Suppressor macrophage treated with lipopolysaccharide for 4 hours (primary cell): ENCODE measurements at places on chromosomes 7 and 10.

DNA sequence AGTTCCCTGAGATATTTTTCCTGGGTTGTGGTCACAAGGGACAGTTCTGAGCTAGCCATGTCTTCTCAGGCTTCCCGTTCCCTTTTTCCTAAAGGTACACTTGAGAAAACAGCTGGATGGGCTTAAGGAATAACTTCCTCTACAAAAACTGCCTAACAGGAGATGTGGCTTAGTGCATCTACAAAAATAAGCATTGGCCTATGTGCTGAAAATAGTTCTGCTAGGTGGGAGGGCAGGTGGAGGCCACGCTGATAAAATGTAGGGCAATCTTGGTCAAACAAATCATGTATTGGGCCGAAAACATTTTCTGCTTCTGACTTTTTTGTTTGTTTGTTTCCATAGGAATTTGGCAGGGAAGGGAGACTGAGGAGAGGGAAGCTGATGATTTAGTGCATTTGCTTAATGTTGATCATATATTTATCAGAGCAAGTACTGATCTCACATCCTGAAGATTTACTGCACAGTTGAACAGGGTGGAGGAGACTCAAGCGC lies 409.4 kb upstream of the FZD8 start:
- DNase-seq, result no peak

- no peak for DNase-seq
Measured at GRCh38 chr7:159317294-159317693, 172.6 kb upstream of the VIPR2 start.

DNA sequence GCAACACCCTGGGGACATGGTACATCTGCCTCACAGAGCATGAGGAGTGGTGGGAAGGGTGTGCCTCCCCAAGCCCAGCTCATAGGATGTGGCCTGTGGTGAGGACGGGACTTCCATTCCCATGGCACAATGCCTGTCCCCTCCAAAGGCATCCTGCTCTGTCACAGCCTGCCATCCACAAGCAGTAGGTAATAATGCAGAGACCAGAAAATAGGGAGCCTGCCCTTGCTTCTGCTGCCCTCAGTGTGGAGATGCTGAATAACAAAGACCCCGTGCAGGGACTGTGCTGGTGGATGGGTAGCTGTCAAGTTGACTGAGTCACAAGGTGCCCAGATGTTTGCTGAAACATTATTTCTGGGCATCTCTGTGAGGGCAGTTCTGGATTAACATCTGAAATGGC lies 199.9 kb upstream of the GRB10 start:
- DNase-seq, result no peak

DNA sequence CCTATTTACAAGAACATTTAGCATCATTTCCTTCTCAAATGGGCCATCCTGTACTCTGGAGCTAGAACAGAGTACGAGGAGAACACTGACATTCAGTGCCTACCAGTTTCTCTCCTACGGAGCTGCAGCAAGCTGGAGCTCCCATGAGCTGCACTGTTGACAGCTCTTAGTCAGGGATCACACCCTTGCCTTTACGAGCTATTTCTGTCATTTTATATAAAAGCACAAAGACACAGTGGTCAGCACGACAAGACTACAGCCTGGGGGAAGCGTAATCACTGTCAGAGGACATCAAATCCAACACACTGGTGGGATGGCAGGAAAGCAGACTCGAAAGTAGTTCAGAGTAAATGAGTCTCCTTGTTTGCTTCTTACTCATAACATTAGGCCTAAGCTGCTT lies 2.7 kb downstream of the CDCA7L start:
- no peak for DNase-seq

GRCh38 chr10:69064762-69065328 lies 23.1 kb upstream of the SRGN start:
- DNase-seq, result no peak

DNA sequence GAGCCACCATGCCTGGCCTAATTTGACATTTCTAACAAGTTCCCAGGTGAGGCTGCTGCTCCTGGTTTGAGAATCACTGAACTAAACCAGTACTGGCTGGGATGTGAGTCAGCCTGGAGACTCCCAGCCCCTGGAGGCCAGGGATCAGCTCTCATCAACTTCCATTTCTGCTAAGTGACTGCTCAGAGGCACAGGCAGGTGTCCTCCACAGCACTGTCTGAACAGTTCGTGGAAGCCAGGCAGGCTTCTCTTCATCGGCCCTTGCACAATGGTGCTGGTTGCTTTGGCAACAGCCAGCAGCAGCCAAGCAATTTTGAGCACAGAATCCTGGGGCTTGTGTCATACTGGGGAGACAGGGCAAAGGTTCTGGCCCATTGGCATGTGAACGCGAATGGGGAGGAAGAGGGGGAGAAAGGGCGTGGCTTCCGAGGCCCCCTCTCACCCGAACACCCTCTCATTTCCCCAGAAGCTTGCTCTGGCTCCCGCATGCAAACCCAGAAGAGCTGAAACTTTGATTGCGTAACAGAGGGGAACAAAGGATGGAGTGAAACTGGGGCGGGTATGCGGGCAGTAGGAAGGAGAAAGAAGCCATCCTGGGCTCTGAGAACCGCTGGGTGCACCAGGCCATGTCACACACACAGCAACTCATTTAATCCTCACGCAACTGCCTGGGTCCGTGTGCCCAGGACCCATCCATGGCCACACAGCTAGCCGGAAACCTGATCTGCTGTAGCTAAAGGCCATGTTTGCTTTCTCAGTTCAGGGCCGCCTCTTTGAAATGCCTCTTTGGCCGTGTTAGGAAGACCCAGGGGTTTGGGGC lies 9.0 kb upstream of the POR start:
- DNase-seq, result peak; percentile 81

DNA sequence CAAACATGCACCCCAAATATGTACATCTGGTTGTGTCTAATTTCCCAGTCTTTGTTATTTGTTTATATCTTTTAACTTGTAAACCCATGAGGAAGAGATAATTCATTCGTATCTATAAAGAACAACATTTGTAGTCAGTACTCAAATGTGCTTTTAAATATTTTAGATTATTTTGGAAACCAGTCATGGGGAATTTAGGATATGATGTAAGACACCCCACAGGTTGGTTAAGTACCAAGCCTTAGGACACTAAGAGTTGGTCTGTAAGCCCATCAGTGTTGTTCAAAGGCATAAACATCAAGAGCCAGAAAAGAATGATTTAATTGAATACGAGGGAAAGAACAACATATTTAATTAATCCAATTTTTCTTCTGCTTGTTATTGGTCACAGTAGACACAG lies 421.1 kb upstream of the SEMA3C start:
- DNase-seq, result no peak

DNA sequence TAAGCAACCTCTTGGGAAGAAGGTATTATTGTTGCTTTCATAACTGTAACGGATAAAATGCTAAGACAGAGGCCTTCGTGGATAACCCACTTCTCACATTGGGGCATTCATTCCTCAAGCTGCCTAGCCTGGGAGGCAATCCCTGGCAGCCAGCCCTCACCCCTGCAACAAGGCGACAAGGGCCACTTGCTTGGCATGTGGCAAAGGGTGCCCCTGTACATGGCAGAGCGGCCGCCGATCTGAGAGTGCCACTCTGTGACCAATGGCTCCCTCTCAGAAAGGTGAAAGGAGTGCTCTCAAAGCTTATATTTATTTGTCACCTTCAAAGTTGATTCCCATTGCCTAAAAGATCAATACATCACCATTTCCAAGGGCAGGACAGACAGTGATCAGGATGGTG lies 31.9 kb downstream of the EBF3 start:
- no peak for DNase-seq

DNA sequence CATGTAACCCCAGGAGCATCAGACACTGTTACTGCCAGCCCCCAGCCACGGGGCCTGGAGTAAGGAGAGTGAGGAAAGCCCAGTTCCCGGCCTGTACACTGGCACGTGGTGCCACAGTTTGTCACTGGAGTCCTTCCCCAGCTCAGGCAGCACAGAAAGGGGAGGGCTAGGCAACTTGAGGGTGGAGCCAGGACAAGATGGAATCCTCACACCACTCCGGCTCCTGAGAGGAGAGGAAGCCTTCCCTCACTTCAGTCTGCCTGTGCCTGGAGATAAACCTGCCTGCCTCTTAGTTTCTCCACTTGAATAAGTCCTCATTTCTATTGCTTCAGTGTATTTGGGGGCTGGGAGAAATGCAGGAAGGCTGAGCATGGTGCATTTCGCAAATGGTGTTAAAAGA lies 176.0 kb downstream of the KIAA1217 start:
- no peak for DNase-seq

GRCh38 chr10:88062385-88062784 lies 199.0 kb downstream of the PTEN start:
- peak; percentile 57 for DNase-seq

DNA sequence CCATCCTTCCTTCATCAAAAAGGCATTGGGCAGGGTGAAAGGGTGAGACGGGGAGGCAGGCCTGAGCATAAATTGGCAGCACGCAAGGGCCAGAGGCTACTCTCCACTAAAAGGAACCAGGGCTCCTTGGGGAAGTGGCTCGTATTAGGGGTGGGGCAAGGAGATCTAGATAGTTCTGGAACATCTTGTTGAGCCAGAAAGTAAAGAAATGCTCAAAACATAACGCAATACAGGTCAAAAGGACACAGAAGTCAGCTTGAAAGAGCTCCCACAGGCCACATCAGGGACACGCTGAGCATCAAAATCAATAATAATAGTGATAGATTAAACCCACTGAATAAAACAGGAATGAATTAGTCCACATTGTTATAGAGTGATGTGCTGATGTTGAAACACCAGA lies 203.1 kb downstream of the ELMO1 start:
- DNase-seq, result no peak

- peak; percentile 37 for DNase-seq
Measured at GRCh38 chr10:61835069-61835945, 66.2 kb upstream of the ARID5B start.

DNA sequence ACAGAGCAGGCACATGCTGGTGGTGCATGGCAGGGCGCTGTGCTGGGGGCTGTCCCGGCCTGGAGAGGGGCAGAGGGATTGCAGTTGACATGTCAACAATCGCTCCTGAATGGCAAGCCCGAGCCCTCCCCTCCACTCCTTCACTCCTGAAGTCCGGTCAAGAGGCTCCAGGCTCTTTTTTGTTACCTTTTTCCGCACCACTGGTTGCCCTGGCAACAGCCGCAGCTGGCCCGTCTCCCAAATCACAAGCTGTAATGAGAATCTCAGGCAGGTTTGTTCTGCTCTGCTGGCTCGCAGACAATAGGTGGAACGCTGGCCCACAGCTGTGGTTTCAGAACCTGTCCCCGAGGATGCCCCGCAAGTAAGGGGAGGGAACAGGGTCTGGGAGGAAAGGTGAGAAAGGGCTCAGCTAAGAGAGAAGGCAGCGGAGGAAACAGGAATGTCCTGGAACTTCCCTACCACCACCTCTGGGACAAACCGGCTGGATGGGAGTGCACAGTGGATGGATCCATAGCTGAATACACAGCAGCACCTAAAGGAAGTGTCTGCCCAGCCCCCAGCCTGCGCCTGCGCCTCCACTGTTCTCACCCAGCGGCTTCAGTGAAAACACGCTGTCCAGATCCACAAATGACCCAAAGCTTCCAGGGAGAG lies 58.9 kb downstream of the CALML3 start:
- no peak for DNase-seq

GRCh38 chr7:24877790-24878311 lies 102.1 kb downstream of the OSBPL3 start:
- peak; percentile 77 for DNase-seq

DNA sequence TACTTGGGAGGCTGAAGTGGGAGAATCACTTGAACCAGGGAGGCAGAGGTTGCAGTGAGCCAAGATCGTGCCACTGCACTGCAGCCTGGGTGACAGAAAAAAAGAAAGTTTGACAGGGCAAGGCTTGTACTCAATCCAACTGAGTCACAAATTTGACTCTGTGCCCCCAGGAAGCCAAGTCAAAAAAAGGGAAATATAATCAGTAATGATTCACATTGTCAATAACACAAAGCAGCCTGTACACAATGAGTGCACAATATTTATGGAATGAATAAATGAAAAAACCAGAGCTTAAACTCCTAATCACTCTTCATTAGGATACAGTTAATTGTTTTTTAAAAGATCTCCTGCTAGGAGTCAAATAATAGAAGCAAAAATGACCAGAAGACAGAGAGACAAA lies 6.4 kb downstream of the NAPEPLD start:
- no peak for DNase-seq

DNA sequence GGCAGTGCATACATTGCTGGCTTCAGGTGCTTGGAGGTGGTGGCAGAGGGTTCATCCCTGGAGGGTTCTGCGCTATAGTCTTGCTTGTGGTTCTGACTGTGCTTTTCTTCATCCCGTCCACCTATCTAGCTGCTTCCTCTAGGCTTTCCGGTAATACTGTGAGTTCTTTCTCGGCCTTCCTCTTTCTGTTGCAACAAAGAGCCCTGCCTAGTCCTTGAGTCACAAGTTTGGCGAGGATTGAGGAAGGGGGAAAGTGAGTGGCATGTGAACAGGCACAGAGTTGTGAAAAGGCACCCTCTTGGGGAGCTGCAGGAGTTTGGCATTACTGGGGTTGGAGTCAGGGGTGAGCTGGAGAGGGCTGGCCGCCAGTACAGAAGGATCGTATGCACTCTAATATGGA lies 123.0 kb downstream of the SH2D4B start:
- peak; percentile 89 for DNase-seq

- DNase-seq, result peak; percentile 84
Measured at GRCh38 chr7:25093268-25093826, 31.7 kb downstream of the CYCS start.

- no peak for DNase-seq
Measured at GRCh38 chr7:101419831-101420230, 57.2 kb downstream of the COL26A1 start.

DNA sequence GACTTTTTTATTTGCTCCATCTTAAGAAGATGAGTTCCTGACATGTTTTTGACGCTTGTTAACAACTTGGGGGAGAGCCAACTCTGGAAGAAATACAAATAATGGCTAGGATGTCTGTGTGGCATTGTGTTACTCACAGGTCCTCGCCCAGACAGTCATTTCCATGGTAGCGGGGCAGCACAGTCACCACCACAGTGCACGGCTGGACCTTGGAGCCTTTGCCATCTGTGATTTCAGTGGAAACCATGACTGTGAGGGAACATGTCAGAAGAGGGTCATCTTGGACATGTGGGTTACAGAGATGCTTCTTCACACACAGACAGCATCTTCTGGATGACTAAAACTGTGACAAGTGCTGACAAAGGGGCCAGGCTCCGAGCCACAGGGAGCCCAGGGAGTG lies 74.5 kb downstream of the PKD1L1 start:
- DNase-seq, result no peak

DNA sequence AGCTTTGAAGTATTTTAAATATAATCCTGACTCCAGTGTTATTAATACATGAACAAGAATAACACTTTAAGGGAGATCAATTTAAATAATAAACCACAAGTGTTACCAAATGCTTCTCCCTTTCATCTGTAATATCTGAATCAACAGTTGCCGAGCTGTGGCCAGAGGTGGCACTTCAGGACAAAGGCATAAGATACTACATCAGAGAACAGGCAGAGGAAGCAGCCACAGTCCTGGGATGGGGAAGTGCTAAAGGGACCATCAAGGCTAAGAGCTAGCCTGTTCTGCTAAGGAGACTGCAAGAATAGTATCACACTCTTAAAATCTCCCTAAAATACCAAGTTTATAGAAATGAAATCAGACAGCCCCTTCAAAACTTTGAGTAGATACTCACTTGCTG lies 378.2 kb upstream of the PRKCQ start:
- peak; percentile 30 for DNase-seq

- DNase-seq, result no peak
Measured at GRCh38 chr7:78052112-78052511, 253.5 kb downstream of the PHTF2 start.

GRCh38 chr7:35025369-35025870 lies 11.9 kb downstream of the DPY19L1 start:
- no peak for DNase-seq

- DNase-seq, result peak; percentile 34
Measured at GRCh38 chr7:47226696-47227095, 355.2 kb downstream of the TNS3 start.

GRCh38 chr10:3787816-3788215 lies 2.8 kb upstream of the KLF6 start:
- DNase-seq, result no peak
